ENCODE measurements at places on chromosomes 3 and 15.

- DNase-seq, result no peak
Measured at GRCh38 chr3:61682671-61683548, 121.5 kb downstream of the PTPRG start.

DNA sequence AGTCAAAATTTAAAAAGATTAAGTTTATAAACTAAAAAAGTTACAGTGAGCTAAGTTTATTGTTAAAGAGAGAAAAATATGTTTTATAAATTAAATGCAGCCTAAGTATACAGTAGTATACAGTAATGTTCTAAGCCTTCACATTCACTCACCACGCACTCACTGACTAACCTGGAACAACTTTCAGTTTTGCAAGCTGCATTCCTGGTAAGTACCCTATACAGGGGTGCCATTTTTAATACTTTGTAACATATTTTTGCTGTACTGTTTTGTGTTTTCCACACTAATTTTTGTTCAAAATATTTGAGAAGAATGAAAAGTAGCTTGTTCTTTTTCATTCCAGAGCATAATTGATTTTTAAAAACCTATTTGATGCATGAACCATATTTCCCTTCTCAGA lies 524.9 kb downstream of the RBMS3 start:
- DNase-seq, result no peak

GRCh38 chr3:196472286-196472685 lies 31.3 kb downstream of the RNF168 start:
- DNase-seq, result no peak

GRCh38 chr3:125608419-125608818 lies 13.1 kb upstream of the OSBPL11 start:
- DNase-seq, result no peak

DNA sequence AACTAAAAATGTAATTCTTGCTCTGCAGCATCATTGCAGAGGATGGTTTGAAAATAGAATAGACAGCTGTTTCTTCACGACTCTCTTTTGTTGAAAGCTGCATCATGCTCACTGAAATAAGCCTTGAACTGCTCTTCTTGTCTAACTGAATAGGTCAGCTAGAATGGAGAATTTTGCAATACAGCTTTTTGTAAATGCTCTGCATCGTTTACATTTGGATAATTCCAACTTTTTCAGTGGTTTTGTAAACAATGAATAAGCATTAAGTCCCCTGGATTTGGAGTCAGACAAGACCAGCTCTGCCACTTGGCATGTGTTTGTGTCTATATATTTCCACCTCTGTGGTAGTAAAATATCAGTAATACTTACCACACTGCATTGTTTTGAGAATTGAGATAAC lies 95.2 kb downstream of the PLSCR2 start:
- DNase-seq, result no peak

- no peak for DNase-seq
Measured at GRCh38 chr3:175378348-175378747, 519.2 kb downstream of the NAALADL2 start.

- no peak for DNase-seq
Measured at GRCh38 chr3:35602395-35602936, 36.9 kb upstream of the ARPP21 start.

DNA sequence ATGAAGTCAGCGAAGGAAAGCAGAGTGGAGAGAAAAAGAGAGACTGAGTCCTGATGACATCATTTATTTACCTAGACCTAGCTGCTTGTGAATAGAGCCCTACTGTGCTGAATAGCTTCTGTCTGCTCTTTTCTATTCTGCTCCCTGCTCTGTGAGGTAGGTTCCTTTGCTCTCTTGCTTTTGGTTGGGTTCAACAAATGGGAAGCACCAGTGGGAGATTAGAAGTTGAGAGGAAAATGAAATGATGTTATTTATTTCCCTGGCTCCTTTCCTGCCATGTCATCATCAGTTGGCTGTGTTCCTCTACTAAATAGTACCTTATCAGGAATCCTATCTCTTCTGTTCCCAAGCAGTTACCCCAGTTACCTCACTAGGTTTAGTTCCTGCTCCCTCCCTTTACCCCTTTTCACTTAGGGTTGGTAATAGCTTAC lies 23.5 kb downstream of the DTWD1 start:
- no peak for DNase-seq

- no peak for DNase-seq
Measured at GRCh38 chr15:76963596-76963995, 31.3 kb upstream of the PSTPIP1 start.

- DNase-seq, result no peak
Measured at GRCh38 chr3:84893211-84893610, 65.6 kb upstream of the CADM2 start.

DNA sequence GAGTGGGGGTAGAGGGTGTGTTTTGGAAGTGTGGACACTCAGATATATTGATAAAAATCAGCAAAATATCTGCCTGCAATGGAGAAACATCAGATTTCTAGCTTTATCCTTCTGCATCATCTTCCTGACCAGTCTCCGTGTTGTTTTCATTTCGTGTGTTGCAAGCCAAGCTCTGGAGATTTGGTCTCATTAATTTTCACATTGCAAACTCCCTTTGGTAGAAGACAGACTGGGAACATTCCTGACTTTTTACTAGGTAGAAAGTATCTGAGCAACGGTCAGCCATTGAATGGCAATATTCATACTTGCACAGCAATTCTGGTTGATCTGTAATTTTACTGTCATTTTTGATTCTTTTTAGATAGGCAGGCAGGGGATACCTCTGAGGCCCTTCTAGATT lies 30.4 kb downstream of the FSTL1 start:
- no peak for DNase-seq

- DNase-seq, result no peak
Measured at GRCh38 chr15:58348095-58348812, 83.5 kb upstream of the LIPC start.

- DNase-seq, result no peak
Measured at GRCh38 chr3:135918600-135918999, 46.9 kb upstream of the PPP2R3A start.

DNA sequence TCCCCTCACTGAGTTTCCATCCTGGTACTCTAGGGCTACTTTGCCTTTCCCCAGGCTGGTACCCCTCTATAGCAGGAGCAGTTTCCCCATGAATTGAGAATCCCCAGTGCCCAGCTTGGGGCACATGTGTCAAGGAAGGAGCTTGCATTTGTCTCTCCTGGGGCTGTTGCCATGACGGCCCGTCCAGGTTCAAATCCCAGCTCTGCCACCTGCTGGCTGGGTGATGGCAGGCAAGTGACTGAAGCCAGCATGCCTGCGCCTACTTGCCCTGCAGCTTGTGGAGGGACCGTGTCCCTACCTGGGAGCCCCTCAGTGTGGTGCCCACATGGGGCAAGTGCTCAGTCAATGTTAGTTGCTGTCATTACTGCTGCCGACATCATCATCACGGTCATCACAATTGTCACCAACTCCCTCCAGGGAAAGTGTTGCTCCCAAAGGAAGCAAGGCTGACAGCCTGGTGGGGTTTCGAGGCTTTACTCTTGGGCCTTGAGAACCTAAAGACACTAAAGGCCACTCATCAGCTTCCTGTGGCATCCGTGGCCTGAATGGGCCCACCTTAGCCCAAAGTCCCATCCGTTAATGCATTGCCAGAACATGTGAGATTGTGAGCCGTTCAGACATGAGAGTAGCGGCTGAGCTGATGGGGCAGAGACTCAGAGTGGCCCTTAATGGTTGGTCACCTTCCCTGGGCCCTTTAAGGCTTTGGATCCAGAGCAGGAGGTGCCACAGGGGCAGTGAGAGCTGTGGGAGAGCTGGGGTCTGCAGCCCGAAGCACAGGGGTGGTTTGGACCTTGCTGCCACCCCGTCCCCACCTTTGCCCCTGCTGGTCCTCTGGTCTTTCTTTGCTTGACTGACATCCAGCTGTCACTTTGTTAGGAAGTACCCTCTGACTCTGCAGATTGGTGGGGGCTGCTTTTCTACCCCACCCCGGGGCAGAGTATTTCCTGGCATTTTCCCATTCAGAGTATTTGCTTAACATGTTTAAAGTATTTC lies 144.4 kb downstream of the DNAJB8 start:
- no peak for DNase-seq

DNA sequence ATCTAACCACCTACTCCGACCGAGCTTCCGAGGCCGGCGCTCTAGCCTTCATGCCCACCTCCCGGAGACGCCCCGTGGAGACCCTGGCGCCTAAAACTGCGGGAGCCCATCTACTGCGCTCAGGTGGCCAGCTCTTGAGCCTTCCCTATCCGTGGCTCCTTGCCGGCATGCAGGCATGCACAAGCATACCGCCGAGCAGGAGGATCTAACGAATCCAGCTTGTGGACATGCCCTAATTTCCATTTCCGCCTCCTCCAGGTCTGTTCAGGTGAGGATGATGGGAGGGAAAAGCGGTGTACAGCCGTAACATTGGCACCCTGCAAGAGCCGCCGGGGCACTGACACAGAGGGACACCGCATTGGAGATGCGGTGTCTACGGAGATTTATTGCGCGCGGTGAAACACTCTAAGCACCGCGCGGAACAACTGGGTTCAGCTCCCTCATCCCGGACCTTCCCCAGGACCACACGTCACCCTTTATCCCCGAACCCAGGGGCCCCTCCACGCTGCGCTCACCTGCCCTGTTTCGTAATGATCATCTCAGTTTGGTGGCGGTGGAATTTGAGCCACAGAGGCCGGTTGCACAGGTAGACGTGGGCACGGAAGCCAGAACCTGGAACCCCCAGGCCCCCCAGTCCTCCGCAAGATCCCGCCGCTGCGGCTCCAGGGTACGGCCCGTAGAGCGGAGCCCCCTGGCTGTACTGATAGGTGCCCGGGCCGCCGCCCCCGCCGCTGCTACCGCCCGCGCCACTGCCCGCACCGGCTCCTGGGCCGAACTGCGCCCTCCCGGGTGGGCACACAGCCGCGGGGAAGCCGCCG lies 1.0 kb downstream of the EOMES start:
- DNase-seq, result no peak

DNA sequence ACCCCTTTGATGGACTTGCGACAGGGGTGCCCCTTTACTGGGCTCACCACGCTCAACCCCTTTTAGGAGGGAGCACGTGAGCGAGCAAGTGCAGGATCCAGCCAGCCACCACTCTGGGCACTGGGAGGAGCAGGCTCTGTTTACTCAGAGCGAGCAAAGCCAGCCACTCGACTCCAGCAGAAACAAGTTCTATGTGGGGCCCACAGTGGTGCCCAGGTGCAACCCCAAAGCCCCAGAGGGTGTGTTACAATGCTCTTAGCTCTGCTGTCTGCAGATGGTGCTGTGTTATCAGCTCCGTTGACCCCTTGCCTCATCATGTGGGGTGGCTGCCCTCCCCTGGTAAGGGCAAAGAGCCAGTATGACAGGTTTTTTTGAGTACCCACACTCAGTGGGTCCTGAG lies 120.3 kb upstream of the SUCLG2 start:
- no peak for DNase-seq

DNA sequence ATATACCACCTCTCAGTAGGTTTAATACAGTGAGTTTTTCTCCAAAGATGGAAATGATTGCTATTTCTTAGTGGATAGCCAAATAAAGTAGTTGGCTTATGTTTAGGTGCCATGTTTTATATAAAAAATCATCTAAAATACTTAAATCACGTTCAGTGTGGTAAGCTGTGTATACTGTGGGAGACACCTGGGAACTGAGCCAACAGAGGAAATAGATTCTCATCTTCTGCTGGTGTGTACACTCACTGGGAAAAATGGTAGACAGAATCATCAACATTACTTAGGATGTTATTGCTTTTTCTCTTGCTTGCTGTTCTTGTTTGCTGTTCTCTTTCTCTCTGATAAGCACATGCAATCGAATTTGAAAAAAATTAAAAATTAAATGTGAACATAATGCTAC lies 112.6 kb upstream of the MB21D2 start:
- no peak for DNase-seq

- no peak for DNase-seq
Measured at GRCh38 chr15:65723876-65724275, 68.2 kb downstream of the DENND4A start.
